ENCODE measurements at places on chromosomes 6 and 20. TPM values are rescaled to one million over a fixed set of nuclear protein-coding genes. Genes with fewer than 3 reads are reported as not detected.

- DNase-seq: no peak
Measured at GRCh38 chr6:116763906-116764628, 1.5 kb downstream of the FAM162B start.

GRCh38 chr6:125867483-125867942 lies 76.8 kb downstream of the NCOA7 start:
- peak; percentile 48 for DNase-seq

DNA sequence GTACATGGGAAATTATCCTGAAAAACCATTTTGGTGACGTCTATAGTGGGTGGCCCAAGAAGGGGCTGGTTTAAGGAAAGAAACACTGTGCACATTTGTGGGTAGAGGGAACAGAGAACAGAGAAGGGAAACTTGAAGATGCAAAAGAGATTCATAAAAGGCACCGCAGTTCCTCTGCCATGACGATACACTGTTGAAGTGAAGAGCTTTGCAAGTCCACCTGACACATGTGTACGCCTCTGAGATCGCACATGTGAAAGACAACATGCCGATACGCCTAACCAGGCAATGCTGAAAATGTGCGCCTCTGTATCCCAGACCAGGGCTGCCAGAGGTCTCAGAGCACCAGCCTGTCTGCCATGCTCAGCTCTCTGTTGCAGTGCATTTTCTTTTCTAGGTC lies 180.9 kb downstream of the KIF16B start:
- DNase-seq: no peak

- DNase-seq: no peak
Measured at GRCh38 chr20:58981628-58982364, 740 bp downstream of the NELFCD start.

Gene CFAP61
- not detected for total RNA-seq
